Ovary (tissue), 10 donors: ENCODE measurements at places on chromosomes 7 and 10. TPM values are rescaled to one million over a fixed set of nuclear protein-coding genes. Genes with fewer than 3 reads are reported as not detected.

NKX1-2 gene
- 0.05 TPM for total RNA-seq

PLAU gene
- 0.81 TPM for total RNA-seq

GRCh38 chr7:2373124-2373556 is 18.5 kb downstream of the EIF3B start:
- peaks cover 2% of the 10 kb centered on the region for H3K4me1 ChIP-seq
- no peaks in the 10 kb centered on the region for H3K36me3 ChIP-seq
- no peaks in the 10 kb centered on the region for H3K27me3 ChIP-seq
- DNase-seq, result no peak

DNA sequence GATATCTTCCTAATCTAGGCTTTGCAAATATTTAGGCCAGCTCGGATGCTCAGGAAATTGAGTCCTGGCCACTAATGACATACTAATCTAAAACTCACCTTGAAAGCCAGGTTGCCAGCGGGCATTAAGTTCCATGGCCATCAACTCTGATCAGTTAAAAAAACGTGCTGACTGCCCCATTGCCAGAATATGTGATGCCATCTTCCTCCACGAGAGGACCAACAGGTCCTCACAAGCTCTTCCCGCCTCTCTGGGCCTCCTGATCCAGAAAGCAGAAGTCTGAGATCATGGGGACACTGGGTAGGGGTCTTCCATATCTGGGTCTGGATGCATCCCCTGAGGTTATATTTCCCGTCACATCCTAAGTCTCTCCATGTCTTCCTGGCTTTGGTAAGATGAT is 311.3 kb downstream of the TCERG1L start:
- no peak overlapping the region for H3K4me3 ChIP-seq
- H3K27me3 ChIP-seq, result no peaks in the 10 kb centered on the region
- DNase-seq, result no peak
- H3K4me1 ChIP-seq, result no peaks in the 10 kb centered on the region
- H3K27ac ChIP-seq, result no peak overlapping the region
- no peaks in the 10 kb centered on the region for H3K36me3 ChIP-seq
